Stimulated activated CD8-positive, alpha-beta memory T cell treated with anti-CD3 and anti-CD28 coated beads, Interleukin-7, amount 100 ng/mL, for 1 hour (primary cell): ENCODE measurements at places on chromosomes 4 and X.

DNA sequence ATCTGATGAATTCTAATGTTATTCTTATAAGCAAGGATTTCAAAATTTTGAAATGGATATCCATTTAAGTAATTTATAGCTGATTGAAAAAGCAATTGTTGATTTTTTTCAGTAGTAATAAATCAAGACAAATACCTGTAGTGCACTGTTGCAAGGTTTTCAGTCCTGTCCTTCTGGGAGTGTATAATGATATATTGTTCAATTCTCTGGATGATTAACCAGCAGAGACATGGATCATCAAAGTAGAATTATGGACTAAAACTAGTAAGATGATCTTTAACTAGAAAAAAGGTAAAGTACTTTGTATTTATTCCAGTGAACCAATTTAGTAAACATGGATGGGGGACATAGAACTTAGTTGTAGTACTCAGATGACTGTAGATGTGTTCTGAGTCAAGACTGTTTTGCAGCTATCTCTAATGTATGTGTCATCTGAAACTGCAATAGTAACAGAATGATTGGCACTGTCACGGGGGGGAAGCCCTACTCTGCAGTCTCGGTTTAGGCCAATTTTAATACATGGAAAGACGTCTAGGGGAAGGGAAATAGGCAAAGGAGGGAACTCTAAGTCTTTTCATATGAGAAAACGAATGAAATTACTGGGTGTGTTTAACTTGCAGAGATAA, 121.9 kb downstream of the GLRA3 start:
- DNase-seq = no peak

DNA sequence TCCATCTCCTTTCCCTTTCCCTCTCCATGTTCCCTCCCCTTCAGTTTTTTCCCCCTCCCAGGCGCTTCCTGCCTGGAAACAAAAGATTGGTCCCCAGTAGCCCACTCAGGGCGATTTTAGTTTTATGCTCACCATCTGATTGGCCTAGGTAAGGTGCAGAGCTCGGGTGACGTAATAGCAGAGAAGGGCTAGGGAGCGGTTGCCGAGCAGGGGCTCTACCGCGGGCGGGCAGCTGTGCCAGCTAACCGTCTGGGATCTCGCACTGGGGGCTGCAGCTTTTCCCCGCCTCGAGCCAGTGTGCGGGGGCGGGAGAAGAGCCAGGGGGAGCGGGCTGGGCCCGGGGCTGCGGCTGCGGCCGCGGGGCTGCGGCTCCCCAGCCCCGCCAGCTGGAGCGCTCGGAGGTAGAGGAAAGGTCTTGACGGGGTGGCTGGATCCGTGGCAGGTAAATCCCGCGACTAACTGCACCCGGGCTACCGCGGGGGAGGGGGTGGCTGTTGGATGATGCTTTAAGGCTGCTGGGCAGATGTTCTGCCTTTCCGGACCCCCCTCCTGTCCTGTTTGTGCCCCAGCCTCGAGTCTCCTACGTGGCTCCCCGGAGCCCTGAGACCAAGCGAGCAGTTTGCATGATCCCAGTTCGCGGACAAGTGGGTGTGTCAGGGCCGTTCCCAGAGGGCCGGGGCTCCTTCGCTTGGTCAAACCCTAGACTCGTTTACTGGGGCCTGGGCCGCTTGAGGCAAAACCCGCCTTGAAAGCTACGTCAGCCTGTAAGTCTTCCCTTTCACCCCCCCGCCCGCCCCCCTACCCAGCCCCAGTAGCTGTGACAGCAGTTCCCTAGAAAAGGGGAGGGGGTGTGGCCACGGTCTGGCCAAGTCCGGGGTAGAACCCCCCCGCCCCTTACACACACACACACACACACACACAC, at the start of gene PAK3:
Gene PAK3, plus strand, starts transcription at position 218 of the 922 bp plus-strand sequence. CDS start 26,913 bp downstream, outside the sequence.
- no peak for DNase-seq

DNA sequence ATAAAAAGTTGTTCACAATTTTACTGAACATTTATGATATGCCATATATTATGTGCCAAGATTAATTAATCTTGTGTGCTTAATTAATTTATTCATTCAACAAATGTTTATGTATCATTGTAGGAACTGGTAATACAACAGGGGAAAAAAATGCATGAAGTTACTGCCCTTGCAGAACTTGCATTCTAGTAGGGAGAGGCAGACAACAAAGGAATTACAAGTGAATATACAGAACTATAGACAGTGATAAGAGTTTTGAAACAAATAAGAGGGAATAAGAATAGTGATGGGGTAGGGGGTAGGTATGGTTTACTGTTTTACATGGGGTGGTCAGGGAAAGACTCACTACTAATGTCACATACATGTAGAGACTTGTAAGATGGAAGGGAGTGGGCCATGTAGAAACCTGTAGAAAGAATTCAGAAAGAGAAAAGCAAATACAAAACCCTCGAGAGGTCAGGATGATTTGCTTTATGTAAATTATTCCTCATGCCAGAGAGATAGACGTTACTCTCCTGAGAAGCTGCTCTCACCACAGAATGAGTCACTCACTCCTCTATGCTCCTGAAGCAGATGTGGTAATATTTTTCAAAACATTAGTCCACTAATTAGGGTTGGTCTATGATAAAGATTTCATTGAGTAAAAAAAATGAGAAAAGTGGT, 855.0 kb upstream of the GRID2 start:
- no peak for DNase-seq

- no peak for DNase-seq
Measured at GRCh38 chr4:169070071-169070894, 60.2 kb upstream of the CBR4 start.

DNA sequence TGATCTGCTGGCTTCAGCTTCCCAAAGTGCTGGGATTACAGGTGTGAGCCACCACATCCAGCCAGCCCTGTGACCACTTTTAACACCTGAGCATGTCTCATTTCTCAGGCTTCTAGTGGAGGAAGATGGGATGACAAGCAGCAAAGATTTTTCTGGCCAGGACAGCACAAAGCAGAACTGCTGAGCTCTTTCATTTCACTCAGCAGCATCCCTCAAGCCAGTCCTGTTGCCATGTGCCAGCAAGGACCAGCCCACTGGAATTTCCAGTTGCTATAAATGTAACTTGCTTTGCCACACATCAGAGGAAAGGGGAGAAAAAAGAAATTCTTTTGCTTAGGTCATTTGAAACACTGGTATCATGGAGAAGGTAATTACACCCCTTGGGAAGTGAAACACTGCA, 75.9 kb downstream of the SLC9A7 start:
- no peak for DNase-seq

DNA sequence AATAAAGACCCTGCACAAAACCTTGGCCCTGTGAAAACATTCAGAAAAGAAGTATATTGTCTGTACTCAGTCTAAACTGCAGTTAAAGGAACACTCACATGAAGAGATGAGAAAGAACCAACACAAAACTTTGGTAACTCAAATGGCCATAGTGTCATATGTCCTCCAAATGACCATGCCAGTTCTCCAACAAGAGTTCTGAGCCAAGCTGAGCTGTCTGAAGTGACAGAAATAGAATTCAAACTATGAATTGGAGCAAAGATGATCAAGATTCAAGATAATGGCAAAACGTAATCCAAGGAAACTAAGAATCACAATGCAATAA, 739.3 kb upstream of the NDST4 start:
- no peak for DNase-seq

- DNase-seq = no peak
Measured at GRCh38 chr4:25100021-25100555, 60.2 kb downstream of the SEPSECS start.

GRCh38 chr4:123412091-123412505, 15.5 kb downstream of the SPRY1 start:
- DNase-seq = no peak

- no peak for DNase-seq
Measured at GRCh38 chrX:22634083-22634482, 361.4 kb downstream of the CBLL2 start.

- DNase-seq = no peak
Measured at GRCh38 chr4:119284876-119285780, 36.8 kb downstream of the FABP2 start.
